Brain microvascular endothelial cell (primary cell): ENCODE measurements at places on chromosomes 13 and 19.

DNA sequence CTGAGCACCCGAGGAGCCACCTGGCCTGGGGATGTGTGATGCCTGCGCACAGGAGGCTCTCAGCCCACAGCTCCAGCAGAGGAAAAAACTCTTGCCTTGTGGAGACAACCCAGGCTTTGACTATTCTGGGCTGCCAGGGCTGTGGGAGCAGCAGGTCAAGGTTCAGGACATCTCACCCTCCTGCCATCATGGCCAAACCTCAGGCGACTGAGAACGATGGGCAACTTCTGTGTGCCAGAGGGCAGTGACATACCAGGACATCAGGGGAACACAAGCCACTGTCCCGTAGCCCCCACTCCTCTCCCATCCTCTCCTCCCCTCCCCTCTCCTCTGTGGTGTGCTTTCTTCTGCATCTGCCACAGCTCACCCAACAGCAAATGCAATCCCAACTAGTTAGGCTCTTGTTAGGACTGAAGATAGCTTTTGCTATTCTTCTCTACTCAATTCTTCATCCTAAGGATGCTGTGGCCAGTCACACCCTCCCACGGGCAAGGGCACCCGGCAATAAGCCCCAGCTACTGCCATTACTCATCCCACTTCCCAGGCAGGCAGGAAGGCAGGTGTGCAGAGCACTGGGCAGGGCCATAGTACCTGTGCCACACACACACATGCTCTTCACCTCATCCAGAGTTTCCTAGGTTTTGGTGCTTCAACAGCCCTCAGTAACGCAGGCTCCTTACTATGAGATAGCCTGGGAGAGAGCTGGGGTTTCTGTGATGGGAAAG is 16.8 kb downstream of the ELL start:
- no peak for DNase-seq

DNA sequence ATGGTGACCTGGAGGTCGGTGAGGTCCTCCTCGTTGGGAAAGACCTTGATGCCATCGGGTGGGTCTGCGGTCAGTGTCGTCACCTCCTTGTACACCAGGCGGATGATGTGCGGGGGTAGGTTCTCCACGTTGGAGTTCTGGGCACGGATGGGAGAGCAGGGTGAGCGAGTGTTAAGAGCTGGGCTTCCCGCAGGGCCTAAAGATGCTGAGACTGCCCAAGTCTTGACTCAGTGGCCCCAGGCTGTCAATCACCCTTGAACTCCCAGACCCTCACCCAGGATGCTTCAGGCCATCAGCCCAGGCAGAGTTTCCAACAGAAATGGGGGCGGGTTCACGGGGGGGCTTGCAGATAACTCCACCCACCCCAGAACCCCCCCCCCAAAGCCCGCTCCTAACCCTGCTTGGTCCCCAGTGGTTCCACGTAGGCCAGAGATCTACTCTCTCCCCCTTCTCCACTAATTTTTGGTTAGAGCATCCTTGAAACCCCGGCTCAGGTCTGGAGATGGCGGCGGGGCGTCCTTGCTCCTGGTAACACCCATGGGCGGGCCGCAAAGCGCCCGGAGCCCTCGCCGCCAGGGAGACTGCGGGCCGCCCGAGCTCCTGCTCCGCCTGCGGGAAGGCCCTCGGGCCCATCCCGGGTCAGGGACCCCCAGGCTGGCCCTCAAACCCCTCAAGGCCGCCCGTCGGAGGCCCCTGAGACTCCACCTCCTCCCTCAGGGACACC is 600 bp downstream of the UBE2S start:
- no peak for DNase-seq

DNA sequence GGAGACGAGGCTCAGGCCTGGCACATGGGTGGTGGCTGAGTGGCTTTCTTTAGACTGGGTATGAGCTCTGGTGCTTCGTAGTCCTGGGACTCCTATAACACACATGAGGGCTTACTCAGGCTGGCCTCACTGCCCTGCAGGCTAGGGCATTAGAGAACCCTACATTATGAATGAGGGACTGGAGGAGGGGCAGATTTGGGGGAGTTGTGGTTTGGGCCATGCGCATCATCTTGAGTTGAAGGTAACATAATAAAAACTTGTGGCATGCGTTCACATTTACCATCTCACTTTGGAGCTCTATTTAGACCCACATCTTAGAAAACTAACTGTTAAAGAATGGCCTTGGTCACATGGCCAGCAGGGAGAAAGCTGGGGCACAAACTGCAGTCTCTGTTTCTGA is 54.2 kb downstream of the STARD13 start:
- no peak for DNase-seq

- no peak for DNase-seq
Measured at GRCh38 chr13:42063105-42063504, 14.7 kb downstream of the DGKH start.

DNA sequence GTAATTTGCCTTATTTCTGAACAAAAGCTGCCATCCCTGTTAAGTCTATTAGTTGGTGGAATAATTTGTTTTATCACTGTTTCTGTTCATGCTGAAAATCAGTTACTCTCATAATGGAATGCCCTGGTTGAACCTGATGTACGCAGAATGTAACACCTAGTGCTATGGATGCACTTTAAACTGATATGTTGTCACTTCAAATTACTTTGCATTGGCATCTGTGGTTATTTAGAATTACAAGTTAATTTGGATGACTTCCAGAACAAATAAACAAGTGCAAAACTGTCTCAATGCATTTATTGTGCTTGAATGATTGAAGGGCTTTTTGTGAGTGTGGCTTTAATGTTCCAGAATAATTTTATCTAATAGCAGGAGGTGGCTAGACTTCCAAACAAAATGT is 368.2 kb upstream of the SLITRK5 start:
- no peak for DNase-seq

- DNase-seq = no peak
Measured at GRCh38 chr13:34857558-34858325, 84.3 kb upstream of the NBEA start.

DNA sequence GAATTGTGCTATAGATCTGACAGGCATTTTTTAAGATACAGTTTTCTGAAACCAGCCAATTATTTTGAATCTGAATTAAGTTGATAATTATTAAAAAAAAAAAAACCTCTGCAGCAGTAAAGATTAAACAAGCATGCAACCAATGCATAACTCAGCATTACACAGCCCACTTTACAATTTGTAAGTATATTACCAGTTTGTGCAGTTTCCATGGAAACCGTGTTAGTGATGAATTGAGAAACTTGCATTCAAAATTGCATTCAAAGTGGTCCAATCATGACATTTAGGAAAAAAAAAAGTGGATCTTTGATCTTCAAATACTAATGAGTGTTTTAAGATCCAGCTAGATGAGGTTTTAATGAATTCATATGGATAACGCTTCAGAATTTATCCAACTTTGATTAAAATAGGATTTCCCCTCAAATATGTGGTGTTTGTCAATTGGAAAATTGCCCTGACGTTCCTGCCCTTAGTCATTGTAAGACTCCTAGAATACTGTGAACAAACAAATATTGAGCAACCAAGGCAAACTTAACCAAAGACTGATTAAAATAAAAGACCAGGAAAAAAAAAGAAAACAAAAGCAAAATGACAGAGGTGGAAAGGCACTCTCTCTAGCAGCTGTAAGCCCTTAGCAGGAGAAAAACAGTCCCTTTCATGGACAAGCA is 314.8 kb upstream of the MAB21L1 start:
- DNase-seq = no peak

DNA sequence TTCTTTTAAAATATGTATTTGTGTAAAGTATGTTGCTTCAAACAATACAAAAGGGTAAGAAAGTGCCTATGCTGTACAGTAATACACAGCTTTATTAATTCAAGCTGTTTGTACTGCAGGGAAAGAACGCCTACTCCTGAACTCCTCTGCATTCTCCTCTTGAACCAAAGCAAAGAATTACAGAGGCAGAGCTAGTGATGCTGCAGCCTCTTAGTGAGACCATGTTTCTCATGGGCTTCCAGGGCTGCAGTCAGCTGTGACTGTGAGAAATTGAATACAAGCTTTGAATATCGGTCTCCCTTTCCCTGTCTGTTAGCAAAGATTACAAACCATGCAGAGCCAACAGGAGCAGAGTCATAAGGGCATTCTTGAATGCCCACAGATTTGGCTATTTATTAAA is 248.5 kb downstream of the SLITRK1 start:
- no peak for DNase-seq

DNA sequence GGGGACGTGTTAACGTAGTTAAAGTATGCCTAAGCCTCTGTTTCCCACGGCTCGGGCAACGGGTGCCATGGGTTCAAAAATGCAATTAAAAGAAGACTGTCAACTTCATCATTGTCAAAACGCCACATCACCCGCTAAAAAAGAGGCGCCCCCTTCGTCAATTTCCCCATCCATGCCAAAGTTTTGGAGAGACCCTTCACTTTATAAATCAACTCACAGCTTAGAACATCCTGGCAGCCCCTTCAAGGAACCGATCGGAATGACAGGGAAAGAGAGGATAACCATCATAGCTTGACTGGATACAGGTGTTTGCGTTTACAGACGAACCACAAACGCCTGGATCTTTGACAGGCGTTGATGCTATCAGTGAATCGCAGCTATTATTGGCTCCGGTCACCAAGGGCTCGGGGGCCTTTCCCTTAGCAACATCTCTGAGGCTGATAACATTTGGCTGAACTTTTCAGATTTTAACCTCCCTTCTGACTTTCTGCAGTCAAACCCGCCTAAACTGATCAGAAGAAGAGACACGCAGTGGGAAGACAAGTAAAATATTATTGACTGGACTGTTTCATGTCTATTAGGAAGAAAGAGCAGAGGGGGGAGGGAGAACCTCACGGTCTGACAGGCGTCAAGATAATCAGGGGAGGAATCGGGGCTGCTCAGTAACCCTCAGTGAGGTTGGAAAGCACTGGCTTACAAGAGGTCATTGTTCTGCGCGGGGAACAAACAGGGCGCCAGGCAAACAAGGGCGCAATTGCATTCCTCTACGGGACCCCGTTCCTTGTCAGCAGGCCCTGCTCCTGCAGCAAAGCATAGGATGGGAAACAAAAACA is 322.5 kb upstream of the ZNF507 start:
- no peak for DNase-seq

GRCh38 chr13:42228527-42228926 is 43.4 kb upstream of the AKAP11 start:
- no peak for DNase-seq

GRCh38 chr19:18208098-18208951 is 4.5 kb upstream of the RAB3A start:
- peak; percentile 90 for DNase-seq

DNA sequence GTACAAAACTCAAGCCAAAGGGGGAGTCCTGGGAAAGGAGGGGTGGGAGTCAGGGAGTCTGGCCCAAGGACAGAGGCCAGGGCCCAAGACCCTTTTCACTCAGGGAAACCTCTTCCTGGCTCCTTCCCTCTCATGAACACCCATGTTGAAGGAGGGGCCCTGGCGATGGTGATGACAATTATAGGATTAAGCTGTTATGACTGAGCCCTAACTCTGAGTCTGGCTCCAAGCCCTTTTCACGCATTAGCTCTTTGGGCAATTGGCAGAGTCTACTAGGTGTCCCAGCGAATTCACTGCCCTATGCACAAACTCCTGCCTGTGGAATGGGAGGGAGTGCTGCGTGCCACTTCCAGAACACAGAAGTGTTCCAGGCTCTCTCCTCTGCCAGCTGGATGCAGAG is 20.7 kb downstream of the ZNF575 start:
- DNase-seq = no peak

GRCh38 chr19:1856698-1857603 is 6.4 kb downstream of the KLF16 start:
- DNase-seq = peak; percentile 60

DNA sequence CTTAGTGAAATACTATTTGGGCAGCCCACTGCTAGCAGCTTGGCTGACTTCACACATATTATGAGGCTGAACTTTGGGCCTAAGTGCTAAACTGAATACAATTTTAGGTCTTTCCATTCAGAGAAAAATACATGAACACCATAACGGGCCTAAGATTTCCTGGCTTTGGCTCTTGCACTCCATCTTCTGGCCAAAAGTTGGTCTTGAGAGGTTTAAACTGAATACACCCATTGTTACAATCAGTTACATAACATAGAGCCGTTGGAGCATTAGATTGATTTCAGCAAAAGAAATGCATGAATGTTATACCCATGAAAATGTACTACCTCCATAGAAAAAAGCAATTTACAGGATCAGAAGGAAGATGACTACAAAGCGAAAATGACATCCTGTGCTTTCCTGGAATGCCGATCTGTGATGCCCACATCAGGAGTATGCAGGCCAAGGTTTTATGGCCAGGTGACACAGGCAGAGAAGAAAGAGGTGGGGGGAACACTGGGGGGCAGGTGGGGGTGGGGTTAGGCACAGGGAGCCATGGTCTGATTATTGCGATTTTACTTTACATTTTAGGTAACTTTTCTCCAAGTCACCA is 11.1 kb upstream of the SHISA2 start:
- DNase-seq = peak; percentile 63

- DNase-seq = peak; percentile 88
Measured at GRCh38 chr19:43474986-43475705, 9.7 kb upstream of the LYPD3 start.

DNA sequence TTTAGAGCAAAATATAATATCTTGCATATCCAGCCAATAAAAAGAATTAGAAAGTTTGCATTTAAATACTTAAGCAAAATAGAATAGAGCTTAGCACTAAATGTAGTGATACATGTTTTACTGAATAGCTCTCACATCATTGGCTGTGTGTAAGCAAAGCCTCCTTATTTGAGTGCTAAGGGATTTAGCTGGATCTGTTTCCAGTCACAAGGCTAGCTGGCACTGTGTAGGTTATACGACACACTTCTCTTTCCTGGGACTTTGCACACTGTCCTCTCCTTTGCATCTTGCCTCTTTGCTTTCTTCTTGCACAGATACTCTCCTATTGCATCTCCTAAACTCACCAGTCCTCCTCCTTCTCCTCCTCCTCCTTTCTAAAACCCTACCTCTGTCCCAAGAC is 423.8 kb downstream of the KLF5 start:
- no peak for DNase-seq

DNA sequence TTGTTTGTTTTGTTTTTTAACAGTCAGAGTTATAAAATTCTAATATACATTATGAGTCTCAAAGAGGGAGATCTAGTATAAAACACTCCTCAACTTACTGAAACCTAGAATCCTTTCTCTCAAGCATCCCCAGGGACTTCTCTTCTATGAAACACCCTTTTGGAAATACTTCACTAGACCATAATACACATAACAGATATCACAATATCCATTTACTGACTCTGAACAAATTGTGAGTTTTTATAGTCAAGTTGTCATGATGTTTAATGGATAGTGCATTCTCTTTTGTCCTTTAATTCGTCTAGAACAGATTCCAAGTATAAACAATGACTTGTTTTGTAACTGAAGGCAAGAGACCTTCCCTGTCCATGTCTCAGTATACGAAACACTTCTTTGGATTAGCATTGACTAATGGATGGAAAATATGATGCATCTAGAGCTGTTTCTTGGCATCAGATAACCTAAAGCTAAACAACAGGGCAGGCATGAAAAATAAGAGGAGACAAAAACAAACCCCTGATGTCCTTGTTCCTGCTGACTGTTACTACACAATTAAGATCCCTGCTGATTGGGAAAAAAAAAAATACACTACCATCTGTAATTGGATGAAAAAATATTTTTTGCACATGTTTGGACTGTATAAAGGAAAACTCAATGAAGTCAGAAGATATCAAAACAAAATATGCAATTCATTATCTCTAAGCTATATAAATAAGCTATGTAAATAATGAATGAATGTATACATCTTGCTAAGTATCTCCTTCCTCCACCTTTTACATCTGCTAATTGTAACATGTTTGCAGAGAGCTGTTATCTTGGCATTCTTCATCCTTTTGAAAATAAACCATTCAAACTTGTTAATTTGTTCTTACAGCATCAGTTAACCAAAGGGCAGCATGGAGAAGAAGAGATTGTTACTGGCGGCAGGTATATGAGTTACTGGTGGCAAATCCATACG is 214.2 kb downstream of the LACC1 start:
- DNase-seq = no peak
